ENCODE measurements at places on chromosomes 12 and 14. TPM values are rescaled to one million over a fixed set of nuclear protein-coding genes. Genes with fewer than 3 reads are reported as not detected.

- no peaks in the 10 kb centered on the region for H3K27me3 ChIP-seq
- H3K4me3 ChIP-seq: no peak overlapping the region
Observed at GRCh38 chr12:4643747-4644146, 5.1 kb downstream of the AKAP3 start.

- no peaks in the 10 kb centered on the region for H3K27me3 ChIP-seq
- H3K36me3 ChIP-seq: no peaks in the 10 kb centered on the region
- H3K4me1 ChIP-seq: peaks cover 37% of the 10 kb centered on the region
- H3K27ac ChIP-seq: peak overlapping the region; percentile 90
- peak overlapping the region; percentile 79 for H3K4me3 ChIP-seq
- DNase-seq: peak; percentile 25
Observed at GRCh38 chr12:6635375-6635855, 344 bp downstream of the LPAR5 start.

- no peak overlapping the region for H3K27ac ChIP-seq
- no peak for DNase-seq
- H3K4me3 ChIP-seq: no peak overlapping the region
- peaks cover 31% of the 10 kb centered on the region for H3K4me1 ChIP-seq
- no peaks in the 10 kb centered on the region for H3K27me3 ChIP-seq
Observed at GRCh38 chr12:113093409-113094101, 37.0 kb downstream of the DTX1 start.

DNA sequence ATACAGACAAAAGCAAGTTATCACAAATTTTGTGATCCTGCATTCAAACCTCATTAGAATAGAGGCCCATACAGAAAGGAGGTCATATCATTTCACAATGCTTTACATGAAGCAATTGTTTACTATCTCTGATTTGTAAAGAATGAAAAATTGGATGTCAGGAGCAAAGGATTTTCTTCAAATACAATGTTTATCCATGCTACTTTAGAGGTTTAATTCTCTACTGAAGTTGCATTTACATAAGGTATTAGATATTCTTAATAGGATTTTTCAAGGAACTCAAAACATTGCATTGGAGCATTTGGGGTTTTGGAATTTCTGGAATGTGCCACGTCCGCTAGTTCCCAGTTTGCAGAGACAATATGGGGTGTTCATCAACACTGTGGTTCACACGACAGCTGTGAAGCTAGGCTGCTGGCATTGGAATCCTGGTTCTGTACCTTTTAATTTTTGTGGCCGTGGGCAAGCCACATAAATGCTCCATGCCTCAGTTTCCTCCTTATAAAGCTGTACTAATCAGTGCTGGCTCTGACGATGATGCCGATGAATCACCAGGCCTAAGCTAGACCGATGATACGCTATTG lies 174.8 kb downstream of the APAF1 start:
- no peak overlapping the region for H3K4me3 ChIP-seq
- no peak for DNase-seq
- H3K4me1 ChIP-seq: no peaks in the 10 kb centered on the region
- no peak overlapping the region for H3K27ac ChIP-seq

DNA sequence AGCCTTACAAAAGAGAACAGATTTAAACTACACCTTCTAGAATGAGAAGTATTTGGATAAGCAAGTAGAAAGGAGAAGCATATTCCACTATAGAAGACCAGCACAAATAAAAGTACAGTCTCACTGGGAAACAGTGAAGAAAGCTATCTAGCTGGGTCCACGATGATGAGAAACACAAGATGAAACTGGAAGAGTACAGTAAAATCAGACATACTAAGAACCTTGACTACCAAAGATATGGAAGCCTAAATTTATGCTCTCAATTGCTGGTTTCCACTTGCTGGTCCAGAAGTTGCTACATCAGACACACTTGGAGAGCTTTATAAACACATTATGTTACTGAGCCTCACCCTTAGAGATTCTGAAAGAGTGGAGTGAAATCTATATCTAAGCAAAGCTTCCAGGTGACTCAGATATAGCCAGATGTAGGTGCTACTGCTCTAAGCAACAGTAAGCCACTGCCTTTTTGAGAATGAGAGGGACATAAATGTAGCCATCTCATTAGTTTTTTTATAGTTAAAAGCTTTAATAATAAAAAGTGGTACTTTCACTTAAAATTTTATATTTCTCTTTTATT lies 96.3 kb upstream of the BBS10 start:
- H3K4me3 ChIP-seq: no peak overlapping the region
- H3K27me3 ChIP-seq: no peaks in the 10 kb centered on the region
- H3K4me1 ChIP-seq: peaks cover 47% of the 10 kb centered on the region
- H3K27ac ChIP-seq: no peak overlapping the region

- no peak for DNase-seq
- H3K27ac ChIP-seq: no peak overlapping the region
- H3K27me3 ChIP-seq: no peaks in the 10 kb centered on the region
- no peak overlapping the region for H3K4me3 ChIP-seq
- no peaks in the 10 kb centered on the region for H3K36me3 ChIP-seq
Observed at GRCh38 chr14:34355584-34356263, 106.3 kb downstream of the SPTSSA start.

DNA sequence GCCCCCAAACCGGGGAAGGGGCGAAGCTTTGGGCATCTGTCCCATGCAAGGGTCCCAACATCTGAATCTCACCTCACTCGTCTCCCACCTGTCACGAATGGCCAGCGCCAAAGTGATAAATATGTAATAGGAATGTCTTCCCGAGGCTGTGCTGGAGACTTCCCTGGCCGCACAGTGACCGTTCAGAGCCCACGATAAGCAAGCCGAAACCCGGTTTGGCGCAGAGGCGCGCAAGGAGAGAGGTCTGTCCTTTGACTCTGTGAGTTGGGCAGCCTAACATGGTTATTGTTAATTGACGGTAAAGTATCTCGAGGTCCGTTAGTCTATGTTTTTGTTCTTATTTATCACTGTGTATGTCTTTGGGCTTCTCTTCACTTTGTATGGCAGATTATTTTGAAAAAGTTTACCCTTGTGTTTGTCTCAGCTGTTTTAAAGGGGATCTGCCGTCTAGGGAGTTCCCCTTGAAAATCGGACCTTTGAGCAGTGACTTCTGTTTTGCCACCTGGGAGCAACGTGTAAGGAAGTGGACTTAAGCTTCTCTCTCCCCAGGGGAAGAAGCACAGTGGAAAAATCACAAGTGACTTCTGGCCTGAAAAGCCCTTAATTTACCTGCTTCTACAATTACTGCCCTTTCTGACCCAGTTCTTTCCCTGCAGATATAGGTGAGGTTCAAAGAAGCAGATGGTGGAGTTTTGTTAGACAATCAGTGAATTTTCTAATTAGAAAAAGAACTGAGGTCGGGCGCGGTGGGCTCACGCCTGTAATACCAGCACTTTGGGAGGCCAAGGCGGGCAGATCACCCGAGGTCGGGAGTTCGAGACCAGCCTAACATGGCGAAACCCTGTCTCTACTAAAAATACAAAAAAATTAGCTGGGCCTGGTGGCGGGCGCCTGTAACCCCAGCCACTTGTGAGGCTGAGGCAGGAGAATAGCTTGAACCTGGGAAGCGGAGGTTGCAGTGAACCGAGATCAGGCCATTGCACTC lies 1.1 kb upstream of the TM9SF1 start:
- no peaks in the 10 kb centered on the region for H3K27me3 ChIP-seq
- H3K36me3 ChIP-seq: no peaks in the 10 kb centered on the region
- peak overlapping the region; percentile 98 for H3K27ac ChIP-seq
- no peak for DNase-seq
- H3K4me3 ChIP-seq: peak overlapping the region; percentile 96

- no peak for DNase-seq
- no peak overlapping the region for H3K4me3 ChIP-seq
- H3K36me3 ChIP-seq: peaks cover 37% of the 10 kb centered on the region
- H3K4me1 ChIP-seq: peaks cover 5% of the 10 kb centered on the region
- H3K27me3 ChIP-seq: no peaks in the 10 kb centered on the region
Observed at GRCh38 chr12:125089626-125090025, 24.4 kb downstream of the AACS start.

DNA sequence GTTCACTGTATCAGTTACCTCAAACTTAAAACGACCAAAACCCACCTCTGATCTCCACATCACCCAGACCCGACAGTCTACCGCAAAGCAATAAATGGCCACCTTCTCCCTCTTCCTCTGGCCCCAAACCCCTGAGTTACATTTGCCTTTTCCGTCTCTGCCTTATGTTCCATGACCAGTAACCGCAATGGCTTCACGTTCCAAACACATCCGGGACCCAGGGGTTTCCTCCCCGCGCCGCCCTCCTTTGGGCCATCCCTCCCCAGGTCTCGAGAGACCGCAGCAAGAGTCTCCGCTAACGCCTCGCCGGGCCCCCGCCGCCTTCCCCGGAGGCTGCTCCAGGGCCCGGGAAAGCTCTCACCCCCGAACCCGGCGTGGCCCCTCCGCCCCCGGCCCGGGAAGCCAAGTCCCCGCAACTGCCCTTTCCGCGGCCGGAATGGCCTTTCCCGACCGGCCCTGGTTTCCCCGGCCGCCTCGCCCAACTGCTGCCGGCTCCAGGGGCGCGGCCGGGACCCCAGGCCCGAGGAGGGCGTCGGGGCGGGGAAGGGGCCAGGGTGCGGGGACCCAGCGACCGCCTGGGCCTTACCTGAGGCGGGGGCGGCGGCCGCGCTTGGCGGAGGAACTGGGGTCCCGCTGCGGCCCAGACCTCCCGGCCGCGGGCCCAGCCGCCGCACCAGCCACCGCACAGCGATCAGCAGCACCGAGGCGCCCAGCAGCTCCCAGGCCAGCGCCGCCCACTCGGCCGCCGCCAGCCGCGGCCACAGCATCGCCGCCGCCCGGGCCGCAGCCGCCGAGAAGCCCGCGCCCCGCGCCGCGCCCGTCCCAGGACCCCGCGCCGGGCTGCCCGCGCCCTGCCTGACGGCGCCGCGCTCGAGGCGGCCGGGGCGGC lies at the start of gene ANKLE2:
TSS of gene ANKLE2 (minus strand) at position 801 of the 889 bp plus-strand sequence. CDS start at position 767, 34 bp downstream.
- peak within 1 kb of the TSS; percentile 95 for H3K27ac ChIP-seq
- peaks cover 16% of the 10 kb centered on the region for H3K4me1 ChIP-seq
- peak; percentile 40 for DNase-seq
- H3K4me3 ChIP-seq: peak within 1 kb of the TSS; percentile 92
- H3K36me3 ChIP-seq: peaks cover 21% of the 10 kb centered on the region

DNA sequence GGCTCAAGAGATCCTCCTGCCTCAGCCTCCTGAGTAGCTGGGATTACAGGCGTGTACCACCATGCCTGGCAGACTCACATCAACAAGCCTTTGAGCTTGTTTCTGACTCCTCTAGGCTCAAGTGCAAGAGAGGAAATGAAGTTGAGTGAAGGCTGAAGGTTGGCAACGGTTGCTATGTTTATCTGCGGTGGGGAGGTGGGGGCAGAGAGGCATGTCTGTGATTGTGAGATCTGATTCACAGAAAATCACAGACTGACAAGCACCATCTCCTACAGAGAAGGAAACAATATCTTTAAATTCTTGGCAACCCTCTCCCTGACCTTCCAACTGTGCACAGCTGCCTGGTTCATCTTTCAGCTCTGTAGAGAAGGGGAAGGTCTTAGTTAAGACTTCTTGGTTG lies 22.1 kb upstream of the NINJ2 start:
- H3K4me1 ChIP-seq: peaks cover 47% of the 10 kb centered on the region
- peak overlapping the region; percentile 80 for H3K4me3 ChIP-seq
- peak; percentile 94 for DNase-seq

DNA sequence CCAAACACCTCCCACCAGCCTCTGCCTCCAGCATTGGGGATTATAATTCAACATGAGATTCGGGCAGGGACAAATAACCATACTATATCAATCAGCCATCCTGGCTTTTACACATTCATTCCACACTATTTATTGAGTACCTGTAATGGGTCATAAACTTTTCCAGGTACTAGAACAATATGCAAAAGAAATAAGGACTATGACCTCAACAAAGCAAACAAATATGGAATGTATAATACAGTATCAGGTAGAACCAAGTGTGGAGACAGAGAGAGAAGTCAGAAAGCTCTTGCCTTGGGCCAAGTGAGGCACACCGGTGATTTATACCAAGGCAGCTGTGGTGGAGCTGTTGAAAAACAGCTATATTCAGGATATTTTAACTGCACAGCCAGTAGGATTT lies 116.3 kb downstream of the TSPAN8 start:
- H3K27me3 ChIP-seq: peaks cover 4% of the 10 kb centered on the region
- H3K27ac ChIP-seq: no peak overlapping the region
- no peak for DNase-seq
- H3K4me1 ChIP-seq: no peaks in the 10 kb centered on the region
- H3K36me3 ChIP-seq: no peaks in the 10 kb centered on the region
- no peak overlapping the region for H3K4me3 ChIP-seq

The SOAT2 gene
- 0.42 TPM for total RNA-seq

The ZNF891 gene
- total RNA-seq: 7.0 TPM

The RDH11 gene
- total RNA-seq: 43.7 TPM

The TCL1B gene
- total RNA-seq: 0.33 TPM
